ENCODE measurements at places on chromosomes 6 and 20. TPM values are rescaled to one million over a fixed set of nuclear protein-coding genes. Genes with fewer than 3 reads are reported as not detected.
A peak's percentile ranks its signal among the peaks of the same experiment; 100 is the strongest.

- DNase-seq = no peak
- no peak overlapping the region for H3K4me3 ChIP-seq
- H3K27me3 ChIP-seq = no peaks in the 10 kb centered on the region
- no peaks in the 10 kb centered on the region for H3K4me1 ChIP-seq
- H3K27ac ChIP-seq = no peak overlapping the region
Observed at GRCh38 chr20:7790189-7790588, 150.1 kb downstream of the HAO1 start.

DNA sequence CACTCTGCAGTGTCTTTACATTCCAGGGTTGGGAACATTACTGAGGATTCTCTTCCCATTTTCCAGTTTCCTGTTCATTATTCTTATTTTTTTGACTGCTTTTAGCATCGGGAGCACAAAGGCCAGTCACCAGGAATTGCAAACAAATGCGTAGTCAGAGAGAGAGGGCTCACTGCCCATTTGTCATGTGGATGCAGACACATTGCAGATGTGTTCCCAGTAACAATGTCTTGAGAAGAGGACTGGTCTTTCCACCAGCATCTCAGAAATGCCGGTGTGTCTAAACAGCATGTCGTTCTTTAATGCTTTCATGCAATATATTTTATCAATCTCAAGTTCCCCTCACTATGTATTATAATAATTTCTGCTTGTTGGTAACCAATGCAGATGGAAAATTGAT is 952 bp upstream of the TAAR6 start:
- no peak for DNase-seq
- H3K27me3 ChIP-seq = no peaks in the 10 kb centered on the region
- no peak overlapping the region for H3K27ac ChIP-seq
- no peaks in the 10 kb centered on the region for H3K36me3 ChIP-seq

DNA sequence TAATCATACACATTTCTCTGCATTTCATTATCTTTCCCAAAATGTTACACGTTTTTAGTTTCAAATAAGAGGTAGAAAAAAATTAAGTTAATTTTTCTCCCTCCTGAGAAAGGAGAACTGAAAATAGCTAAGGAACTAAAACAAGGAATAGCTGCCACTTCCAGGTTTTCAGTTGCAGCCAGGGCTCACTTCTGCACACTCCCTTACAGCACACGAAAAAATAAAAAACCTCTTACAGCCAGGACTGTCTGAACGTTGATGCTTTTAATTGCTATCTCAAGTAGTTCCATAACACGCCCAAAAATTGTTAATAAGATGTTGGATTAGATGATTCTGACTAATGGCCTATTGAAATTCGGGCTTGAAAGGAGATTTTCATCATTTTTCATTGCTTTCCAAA is 153.7 kb upstream of the THBS2 start:
- no peaks in the 10 kb centered on the region for H3K4me1 ChIP-seq
- H3K36me3 ChIP-seq = no peaks in the 10 kb centered on the region
- no peak overlapping the region for H3K4me3 ChIP-seq
- no peaks in the 10 kb centered on the region for H3K27me3 ChIP-seq
- H3K27ac ChIP-seq = no peak overlapping the region
- no peak for DNase-seq

DNA sequence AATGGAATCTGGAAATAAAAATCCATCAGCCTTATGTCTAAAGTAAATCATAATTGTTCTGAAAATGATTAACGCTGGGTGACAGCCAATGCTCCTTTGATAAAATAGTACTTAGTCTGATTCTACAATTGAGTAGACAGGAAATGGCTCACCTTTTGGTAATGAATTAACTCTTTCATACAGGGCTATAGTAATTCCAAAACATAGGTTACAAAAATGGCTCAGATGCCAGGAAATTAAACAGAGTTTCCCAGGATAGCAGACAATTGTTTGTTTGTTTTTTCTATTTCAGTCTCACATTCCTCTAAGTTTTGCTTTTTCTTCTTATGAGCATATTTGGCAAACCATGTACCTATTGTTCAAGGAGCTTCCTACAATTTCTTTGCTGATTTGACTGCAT is 257.2 kb upstream of the EPHA7 start:
- no peak overlapping the region for H3K4me3 ChIP-seq
- no peak for DNase-seq
- H3K27ac ChIP-seq = no peak overlapping the region
- peaks cover 27% of the 10 kb centered on the region for H3K4me1 ChIP-seq

GRCh38 chr6:12941422-12941821 is 224.9 kb downstream of the PHACTR1 start:
- no peaks in the 10 kb centered on the region for H3K4me1 ChIP-seq
- DNase-seq = no peak
- peaks cover 43% of the 10 kb centered on the region for H3K27me3 ChIP-seq
- H3K4me3 ChIP-seq = no peak overlapping the region
- H3K36me3 ChIP-seq = no peaks in the 10 kb centered on the region

DNA sequence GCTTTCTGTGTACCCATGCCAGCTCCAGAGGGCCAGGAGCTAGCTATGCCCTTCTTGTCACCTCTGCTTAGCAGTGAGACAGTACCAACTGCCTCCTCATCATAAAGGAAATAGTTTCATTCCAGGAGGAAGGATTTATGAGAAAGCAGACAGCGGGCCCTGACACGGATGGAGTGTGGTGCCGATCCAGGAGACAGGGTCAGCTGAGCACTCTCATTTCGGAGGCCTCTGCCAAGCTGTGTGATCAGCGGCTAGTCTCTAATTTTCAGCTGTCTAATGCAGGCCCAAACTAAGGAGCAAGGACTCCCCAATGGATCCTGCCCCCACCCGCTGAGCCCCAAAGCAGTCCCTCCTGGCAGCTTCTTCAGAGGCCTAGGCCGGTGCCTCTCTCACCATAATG is 103.1 kb downstream of the LRFN2 start:
- H3K27ac ChIP-seq = no peak overlapping the region
- H3K27me3 ChIP-seq = peaks cover 100% of the 10 kb centered on the region
- no peaks in the 10 kb centered on the region for H3K36me3 ChIP-seq

DNA sequence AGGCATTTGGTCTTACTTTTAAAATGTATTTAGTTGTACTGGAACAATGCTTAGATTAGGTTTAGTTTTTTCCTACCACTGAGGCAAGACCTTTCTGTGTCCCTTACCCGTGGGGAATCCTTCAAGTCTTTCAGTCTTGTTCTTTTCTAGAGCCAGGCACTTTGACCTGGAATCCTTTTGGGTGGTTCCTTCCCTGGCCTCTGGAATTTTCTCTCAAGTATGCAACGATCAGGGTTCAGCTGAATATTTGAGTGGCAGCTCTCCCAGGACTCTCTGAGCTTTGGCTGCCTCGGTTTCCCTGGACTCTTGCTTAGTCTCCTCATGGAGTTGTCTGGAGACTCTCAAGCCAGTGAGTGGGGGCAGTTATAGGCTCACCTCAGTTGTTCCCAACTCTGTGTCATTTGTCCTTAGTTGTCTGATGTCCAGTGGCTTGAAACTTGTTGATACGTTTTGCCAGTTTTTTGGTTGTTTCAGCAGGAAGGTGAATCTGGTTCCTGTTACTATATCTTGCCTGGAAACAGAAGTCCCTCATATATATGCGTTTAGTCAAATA is 118.1 kb downstream of the QKI start:
- no peak for DNase-seq
- no peaks in the 10 kb centered on the region for H3K27me3 ChIP-seq
- H3K36me3 ChIP-seq = peaks cover 16% of the 10 kb centered on the region
- peak overlapping the region; percentile 66 for H3K27ac ChIP-seq
- no peak overlapping the region for H3K4me3 ChIP-seq

DNA sequence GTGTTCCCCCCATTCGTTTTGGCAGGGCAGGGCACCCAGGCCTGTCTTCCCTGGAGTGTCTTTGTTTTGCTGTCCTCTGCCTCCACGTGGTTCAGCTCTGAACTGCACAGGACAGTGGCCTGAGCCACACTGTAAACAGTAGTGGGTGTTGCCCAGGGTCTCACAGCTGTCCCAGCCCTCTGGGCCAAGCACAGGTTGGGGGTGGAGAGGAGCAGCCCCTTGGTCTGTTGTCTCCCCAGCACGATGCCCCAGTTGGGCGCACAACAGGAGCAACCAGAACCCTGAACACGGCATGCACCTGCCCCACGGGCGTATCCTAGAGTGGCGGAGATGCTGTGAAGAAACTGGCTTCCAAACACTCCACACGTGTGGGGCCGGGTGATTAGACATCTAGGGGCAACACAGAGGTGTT is 14.4 kb downstream of the CCDC167 start:
- no peaks in the 10 kb centered on the region for H3K27me3 ChIP-seq
- DNase-seq = no peak
- H3K4me1 ChIP-seq = no peaks in the 10 kb centered on the region
- H3K27ac ChIP-seq = no peak overlapping the region
- no peak overlapping the region for H3K4me3 ChIP-seq

The ESR1 gene
- total RNA-seq = 0.50 TPM

Data from Calu3 (cell line).